ENCODE measurements at places on chromosomes 11 and 22. TPM values are rescaled to one million over a fixed set of nuclear protein-coding genes. Genes with fewer than 3 reads are reported as not detected.

Gene MPZL3
- not detected for total RNA-seq

Gene GANAB
- 170 TPM for total RNA-seq

Gene TLCD5
- total RNA-seq = 7.8 TPM

Gene SAAL1
- total RNA-seq = 36.1 TPM

Gene WNT7B
- not detected for total RNA-seq

Gene RFPL2
- 4.1 TPM for total RNA-seq

Gene FXYD2
- not detected for total RNA-seq

Gene UCP3
- total RNA-seq = not detected

Gene VPREB1
- total RNA-seq = not detected

Gene ZNF280B
- total RNA-seq = 9.1 TPM

Gene APOA4
- total RNA-seq = not detected

Gene NPTXR
- total RNA-seq = 2.0 TPM

Gene ZNRD2
- 32.4 TPM for total RNA-seq

Gene B3GAT1
- total RNA-seq = 3.7 TPM

Gene OR10A2
- not detected for total RNA-seq

Gene APLNR
- total RNA-seq = not detected

Gene MMP12
- total RNA-seq = not detected

Gene CCDC87
- total RNA-seq = 0.08 TPM

Gene RBM7
- 29.0 TPM for total RNA-seq

Gene XPNPEP3
- 11.3 TPM for total RNA-seq

Gene DMC1
- not detected for total RNA-seq
